Caki2 (cell line): ENCODE measurements at places on chromosomes 1 and 21. TPM values are rescaled to one million over a fixed set of nuclear protein-coding genes. Genes with fewer than 3 reads are reported as not detected.

The DIO1 gene
- total RNA-seq, result 0.27 and 18.9 TPM in 2 replicates

The LGR6 gene
- not detected in 2 replicates for total RNA-seq

DNA sequence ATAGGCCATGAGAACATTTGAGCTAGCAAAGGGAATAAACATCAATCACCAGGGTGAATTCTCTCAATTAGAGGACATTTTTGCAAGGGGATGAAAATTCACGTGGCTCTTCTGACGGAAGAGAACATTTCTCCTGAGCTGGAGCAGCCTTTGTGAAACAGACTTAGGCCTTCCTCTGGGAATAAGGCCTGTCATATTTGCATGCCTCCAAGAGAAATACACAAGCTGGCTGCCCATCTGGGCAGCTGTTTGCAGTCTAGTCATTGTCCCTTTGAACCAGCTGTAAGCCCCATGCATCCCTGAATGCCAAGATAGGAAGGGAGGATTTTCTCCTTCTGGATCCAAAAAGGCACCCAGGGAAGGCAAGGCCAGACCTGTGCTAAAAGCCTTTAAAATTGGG is 5.5 kb downstream of the LEMD1 start:
- no peak for DNase-seq

The CELA2B gene
- total RNA-seq, result not detected in 2 replicates

The PWP2 gene
- total RNA-seq, result 19.4 and 19.7 TPM in 2 replicates

DNA sequence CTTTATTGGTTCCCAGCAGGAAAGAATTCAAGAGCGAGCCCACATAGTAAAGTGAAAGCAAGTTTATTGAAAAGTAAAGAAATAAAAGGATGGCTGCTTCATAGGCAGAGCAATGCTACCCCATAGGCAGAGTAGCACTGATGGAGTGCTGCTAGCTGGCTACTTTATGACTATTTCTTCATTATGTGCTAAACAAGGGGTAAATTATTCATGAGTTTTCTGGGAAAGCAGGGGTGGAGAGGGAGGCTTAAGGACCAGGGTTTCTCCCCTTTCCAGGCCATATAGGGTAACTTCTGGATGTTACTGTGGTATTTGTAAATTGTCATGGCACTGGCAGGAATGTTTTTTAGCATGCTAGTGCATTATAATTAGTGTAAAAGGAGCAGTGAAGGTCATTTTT is 1271.4 kb downstream of the KCNT2 start:
- no peak for DNase-seq

The NHLH1 gene
- total RNA-seq, result not detected in 2 replicates

GRCh38 chr1:147283011-147283410 is 40.5 kb downstream of the CHD1L start:
- DNase-seq, result no peak

GRCh38 chr1:163170975-163171676 is 31.6 kb downstream of the RGS5 start:
- DNase-seq, result peak; percentile 64

GRCh38 chr1:232596666-232597303 is 33.1 kb downstream of the SIPA1L2 start:
- no peak for DNase-seq

DNA sequence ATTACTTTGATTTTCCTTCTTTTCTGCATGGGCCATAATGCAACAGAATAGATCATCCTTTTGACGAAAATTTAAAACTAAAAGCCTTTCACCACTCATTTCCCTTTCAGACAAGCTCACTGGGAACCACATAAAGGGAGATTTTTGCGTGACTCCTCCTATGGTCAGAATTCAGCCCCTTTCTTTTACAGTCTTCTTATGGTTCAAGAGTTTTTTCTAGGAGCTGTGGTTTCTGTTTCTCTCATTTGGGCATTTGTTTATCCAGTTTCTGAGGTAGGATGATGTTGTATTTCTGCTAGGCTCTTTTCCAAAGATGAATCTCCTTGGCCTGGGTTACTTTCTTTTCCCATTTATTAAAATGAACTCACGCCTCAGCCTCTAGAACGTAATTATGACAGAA is 16.9 kb downstream of the RGS1 start:
- no peak for DNase-seq

The HUNK gene
- 4.5 and 11.2 TPM in 2 replicates for total RNA-seq

The EPHB2 gene
- 9.1 and 14.5 TPM in 2 replicates for total RNA-seq

DNA sequence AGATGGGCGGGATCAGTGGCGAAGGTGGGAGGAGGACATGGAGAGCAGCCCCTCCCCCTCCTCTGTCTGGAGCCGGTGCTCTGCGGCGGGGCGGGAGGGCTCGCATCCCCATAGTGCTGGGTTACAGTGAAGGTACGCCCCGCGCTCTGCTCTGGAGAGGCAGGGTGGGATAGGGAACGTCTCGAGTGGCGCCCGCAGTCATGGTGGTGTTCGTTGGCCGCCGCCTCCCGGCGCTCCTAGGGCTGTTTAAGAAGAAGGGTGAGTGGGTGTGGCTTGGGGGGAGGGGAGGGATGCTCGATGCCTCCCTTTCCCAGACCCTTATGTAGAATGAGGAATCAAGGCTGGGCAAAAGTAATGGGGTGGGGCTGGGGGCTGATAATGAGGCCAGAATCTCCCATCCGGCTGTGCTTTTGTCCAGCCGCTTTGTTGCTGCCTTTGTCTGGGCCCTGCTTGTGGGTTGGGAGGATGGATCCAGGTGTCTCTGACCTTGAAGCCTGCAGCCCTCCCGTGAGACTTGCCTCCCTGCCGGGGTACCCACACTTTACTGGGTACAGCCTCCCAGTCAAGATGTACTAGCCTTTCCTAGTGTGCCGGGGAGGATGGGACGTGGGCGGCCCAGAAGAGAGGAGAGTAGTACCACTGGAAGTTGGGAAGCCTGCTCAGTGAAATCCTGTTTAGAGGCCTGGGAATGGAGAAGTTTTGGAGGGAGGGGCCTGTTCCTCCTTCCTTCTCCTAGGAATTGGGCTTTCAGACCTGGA is 51.4 kb downstream of the YARS1 start:
- no peak for DNase-seq

- no peak for DNase-seq
Observed at GRCh38 chr1:9886092-9886742, 23.9 kb downstream of the CTNNBIP1 start.

The RBP7 gene
- total RNA-seq, result not detected in 2 replicates

DNA sequence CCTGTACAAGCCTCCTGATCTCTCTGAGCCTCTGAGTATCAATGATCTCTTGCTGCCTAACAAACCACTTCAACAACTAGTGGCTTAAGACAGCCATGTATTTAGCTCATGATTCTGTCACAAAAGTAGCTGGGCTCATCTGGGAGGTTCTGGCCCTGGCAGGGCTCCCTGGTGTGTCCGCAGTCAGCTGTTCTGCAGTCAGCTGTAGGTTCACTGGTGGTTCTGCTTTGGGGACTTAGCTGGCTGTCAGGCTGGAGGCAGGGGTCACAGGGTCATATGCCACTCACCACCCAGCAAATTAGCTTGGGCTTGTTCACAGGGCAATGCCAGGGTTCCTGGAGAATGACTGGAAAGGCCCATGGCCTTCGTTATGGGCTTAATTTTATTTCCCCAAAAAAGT is 64.8 kb downstream of the DISP3 start:
- no peak for DNase-seq
